ENCODE measurements at places on chromosomes 12 and 14.
A peak's percentile ranks its signal among the peaks of the same experiment; 100 is the strongest.

GRCh38 chr14:99315197-99315596, 43.2 kb upstream of the BCL11B start:
- DNase-seq = peak; percentile 43

DNA sequence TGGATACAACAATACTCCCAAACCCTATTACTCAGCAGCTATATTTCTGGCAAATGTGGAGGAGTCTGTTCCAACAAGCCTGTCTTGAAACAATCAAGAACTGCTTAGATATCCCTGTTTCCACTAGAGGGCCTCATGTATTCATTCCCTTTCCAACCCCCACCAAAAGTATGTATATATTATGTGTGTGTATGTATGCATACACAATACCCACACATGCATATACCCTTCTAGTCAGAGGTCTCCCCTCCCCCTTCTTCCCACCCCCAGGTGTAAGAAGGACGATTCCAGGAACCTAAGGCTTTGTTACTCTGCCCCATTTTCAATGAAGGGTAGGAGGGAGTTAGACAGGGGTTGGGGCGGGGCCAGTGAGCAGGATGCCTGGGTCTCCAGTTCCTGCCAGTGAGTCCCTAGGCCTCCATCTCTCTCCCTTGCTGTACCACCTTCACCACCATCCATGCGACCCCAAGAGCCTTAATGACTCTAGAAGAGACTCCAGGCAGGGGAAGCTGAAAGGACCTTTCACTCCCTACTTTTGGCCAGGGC, at the start of gene DGKA:
Gene DGKA (plus strand): TSS at position 392 of the 546 bp plus-strand sequence. CDS start 5,342 bp downstream, outside the sequence.
- peak; percentile 87 for DNase-seq

- no peak for DNase-seq
Observed at GRCh38 chr14:54322701-54323337, 74.0 kb upstream of the CDKN3 start.

GRCh38 chr14:21070610-21071224, 613 bp downstream of the ARHGEF40 start:
- DNase-seq = no peak

- no peak for DNase-seq
Observed at GRCh38 chr12:124008595-124008994, 35.6 kb downstream of the ZNF664 start.

GRCh38 chr14:71394386-71394785, 487.1 kb downstream of the PCNX1 start:
- no peak for DNase-seq

DNA sequence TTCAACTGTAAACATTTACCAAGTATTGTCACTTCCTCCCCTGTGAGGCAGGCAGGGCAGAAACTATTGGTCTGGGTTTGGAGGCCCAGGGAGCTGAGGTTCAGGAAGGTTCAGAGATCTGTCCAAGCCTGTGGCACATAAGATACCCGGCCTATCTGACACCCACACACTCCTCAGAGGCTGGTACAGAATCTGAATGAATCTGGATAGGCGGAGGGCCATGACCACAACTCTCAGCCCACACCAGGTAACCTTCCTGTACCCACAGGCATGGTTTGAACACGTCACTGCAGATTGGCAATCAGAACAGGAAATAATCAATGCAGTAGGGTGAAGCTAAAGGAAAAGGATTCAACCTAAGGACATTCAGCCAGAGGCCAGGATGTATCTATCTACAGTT, 92.8 kb upstream of the TMCC3 start:
- peak; percentile 9 for DNase-seq

- DNase-seq = no peak
Observed at GRCh38 chr12:78403136-78403535, 461.4 kb upstream of the SYT1 start.

- no peak for DNase-seq
Observed at GRCh38 chr12:2756756-2757155, 38.0 kb upstream of the FKBP4 start.

GRCh38 chr12:72869024-72869423, 596.9 kb downstream of the TRHDE start:
- no peak for DNase-seq

- DNase-seq = no peak
Observed at GRCh38 chr12:119245904-119246494, 67.3 kb downstream of the HSPB8 start.

DNA sequence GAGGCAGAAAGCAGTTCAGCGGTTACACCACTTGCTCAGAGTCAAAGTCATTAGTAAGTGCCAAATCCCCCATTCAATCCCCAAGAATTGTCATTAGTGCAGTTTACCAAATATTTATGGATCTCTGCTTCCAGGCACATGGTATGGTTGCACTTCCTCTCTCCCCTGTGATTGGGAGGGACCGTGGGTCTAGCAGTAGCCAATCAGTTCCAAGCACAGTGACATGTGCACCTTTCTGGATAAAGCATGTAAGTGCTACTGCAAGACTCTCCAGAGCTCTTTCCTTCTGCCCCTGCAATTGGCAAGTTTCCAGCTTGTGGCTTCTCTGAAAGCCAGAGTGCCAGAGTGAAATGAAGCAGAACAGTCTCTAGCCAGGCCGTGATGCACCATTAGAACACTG, 85.3 kb upstream of the FLRT2 start:
- DNase-seq = no peak

- DNase-seq = no peak
Observed at GRCh38 chr12:46553911-46554310, 181.3 kb upstream of the SLC38A2 start.

- no peak for DNase-seq
Observed at GRCh38 chr12:125128439-125129178, 63.4 kb downstream of the AACS start.

GRCh38 chr12:3218228-3219171, 141.3 kb downstream of the TSPAN9 start:
- DNase-seq = no peak

DNA sequence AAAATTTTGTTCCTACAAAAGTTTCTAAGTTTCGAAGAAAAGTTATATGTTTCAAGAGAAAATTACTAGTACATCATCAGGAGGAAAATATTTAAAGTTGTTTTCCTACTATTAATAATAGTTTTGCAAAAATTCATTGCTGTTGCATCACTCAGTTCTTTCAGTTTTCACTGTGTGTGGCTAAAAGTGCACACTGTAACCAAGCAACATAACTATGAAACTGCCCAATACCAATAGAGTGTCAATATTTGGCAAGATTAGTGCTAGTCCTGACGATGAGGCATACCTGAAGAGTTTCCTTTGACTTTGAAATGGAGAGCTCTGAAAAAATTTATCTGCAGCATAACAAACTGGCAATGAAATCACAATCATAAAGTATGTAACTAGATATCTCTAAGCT, 194.3 kb downstream of the CPNE8 start:
- DNase-seq = peak; percentile 25

DNA sequence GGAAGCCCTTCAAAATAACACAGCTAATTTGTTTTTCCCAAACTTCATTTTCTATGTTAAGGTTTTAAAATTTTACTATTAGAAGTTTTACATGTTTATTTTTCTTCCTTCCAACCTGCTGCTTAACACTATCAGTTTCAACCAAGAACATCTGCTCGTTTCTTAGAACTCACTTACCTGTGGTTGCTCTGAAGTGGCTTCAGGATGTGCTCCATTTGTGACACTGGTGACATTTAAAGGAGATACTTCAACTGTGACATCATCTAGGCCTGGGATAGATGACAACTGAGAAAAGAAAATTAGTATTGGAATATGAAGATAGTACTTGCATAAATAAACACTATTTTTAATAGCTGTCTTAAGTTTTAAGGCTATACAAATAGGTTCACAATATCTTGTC, 17.9 kb downstream of the WASHC3 start:
- DNase-seq = peak; percentile 29

- no peak for DNase-seq
Observed at GRCh38 chr12:22932431-22932830, 307.5 kb downstream of the ETNK1 start.

DNA sequence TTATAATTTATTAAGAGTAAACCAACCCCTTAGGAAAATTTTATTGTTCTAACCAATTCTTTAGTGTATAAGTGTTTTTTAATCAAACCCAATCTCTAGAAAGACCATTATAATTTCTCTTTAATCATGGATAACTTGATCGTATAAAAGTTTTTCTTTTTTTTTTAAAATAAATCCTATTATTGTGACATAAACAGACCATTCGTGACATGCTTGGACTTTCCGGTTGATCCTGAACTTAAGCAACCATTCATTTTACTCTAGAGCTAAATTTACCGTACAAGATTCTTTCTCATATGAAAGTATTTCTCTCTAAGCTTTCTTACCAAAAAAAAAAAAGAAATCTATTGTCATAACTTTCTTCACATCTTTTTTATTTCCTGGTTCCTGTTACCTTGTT, 32.6 kb upstream of the SLC38A4 start:
- DNase-seq = no peak
